ENCODE measurements at places on chromosomes 7 and 10. TPM values are rescaled to one million over a fixed set of nuclear protein-coding genes. Genes with fewer than 3 reads are reported as not detected.

MYH16 gene
- 0.53 TPM for total RNA-seq

- DNase-seq: no peak
Measured at GRCh38 chr10:132138596-132138995, 48.2 kb upstream of the DPYSL4 start.

- no peak for DNase-seq
Measured at GRCh38 chr7:68454931-68455330, 1143.3 kb upstream of the AUTS2 start.

DNA sequence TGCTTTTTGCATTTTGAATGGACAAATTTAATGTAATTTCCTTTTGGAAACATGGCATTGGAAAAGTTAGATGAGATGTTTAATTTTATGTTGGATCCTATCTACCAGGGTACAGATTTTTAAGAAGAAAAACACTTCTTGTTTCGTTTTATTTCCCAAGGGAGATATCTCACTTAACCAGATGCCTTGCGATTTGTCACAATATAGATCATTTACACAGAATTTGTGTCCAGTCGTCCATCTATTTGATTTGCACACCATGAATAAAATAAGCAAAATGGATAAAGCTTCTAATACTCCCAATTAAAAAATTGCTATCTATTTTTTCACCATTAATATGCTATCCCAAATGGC, 25.7 kb downstream of the HDAC9 start:
- no peak for DNase-seq

DNA sequence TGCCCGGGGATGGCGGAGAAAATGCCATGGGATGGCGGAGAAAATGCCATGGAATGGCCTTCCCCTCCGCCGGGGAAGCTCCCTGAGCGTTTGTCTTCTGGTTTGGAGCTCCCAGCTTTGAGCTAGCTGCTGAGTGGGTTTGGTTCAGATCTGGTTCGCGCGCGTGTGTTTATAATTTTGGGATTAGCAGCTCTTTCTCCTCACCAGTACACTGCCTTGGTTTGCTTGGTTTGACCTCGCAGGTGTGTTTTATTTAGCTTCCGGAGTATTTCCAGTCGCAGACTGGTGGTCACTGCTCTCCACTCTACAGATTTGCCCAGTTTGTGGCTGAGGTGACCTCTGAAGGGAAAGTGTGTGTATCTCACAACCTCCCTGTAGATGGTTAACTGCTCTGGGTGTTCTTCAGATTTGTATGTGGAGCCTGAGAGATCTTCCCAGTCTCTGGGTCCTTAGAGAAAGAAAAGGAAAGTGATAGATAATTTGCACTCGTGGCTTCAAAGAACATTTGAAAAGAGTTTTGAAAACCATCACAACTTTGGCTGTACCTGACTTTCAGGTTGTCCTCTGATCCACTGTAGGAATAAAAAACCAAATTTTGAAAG, 597 bp downstream of the ZNF277 start:
- DNase-seq: no peak

DNA sequence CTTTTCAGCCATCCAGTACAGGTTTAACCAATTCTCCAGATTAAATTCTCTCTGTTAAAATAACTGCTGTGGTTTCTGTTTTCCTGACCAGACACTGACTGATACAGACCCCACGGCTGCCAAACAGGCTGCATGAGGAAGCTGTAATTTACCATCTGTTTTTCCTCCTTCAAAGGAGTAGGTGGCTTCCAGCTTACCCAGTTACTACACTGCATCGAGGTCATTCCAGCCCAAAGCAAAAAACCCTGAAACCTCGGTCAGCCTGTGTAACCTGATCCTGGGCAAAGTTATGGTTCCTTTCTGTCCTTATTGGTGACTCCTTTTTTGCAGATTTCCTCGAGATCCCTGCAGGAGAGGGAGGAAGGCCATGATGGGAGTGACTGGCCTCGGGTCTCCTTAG, 27.9 kb upstream of the LOXL4 start:
- DNase-seq: no peak

GRCh38 chr10:124660404-124661125, 83.6 kb downstream of the FAM53B start:
- DNase-seq: no peak

FOXI2 gene
- total RNA-seq: not detected

DNA sequence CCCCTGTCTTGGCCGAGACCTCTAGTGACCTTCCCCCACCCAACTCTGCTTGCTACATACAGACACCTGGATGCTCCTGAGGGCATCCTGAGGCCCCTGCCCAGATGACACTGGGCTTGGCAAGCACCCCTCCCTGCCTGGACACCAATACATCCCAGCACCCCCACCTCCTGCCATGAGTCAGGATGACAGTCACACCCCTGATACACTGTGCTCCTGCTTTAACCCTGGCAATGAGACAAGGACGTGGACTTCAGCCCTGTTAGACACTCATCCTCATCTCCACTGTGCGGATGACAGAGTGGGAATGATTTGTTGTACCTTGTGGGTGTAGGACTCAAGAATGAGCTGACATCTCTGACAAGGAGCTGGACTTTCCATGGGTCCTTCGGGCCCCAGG, 186.3 kb upstream of the ADCY1 start:
- DNase-seq: no peak

GRCh38 chr7:108294595-108294994, 161.6 kb downstream of the NRCAM start:
- DNase-seq: no peak

DNA sequence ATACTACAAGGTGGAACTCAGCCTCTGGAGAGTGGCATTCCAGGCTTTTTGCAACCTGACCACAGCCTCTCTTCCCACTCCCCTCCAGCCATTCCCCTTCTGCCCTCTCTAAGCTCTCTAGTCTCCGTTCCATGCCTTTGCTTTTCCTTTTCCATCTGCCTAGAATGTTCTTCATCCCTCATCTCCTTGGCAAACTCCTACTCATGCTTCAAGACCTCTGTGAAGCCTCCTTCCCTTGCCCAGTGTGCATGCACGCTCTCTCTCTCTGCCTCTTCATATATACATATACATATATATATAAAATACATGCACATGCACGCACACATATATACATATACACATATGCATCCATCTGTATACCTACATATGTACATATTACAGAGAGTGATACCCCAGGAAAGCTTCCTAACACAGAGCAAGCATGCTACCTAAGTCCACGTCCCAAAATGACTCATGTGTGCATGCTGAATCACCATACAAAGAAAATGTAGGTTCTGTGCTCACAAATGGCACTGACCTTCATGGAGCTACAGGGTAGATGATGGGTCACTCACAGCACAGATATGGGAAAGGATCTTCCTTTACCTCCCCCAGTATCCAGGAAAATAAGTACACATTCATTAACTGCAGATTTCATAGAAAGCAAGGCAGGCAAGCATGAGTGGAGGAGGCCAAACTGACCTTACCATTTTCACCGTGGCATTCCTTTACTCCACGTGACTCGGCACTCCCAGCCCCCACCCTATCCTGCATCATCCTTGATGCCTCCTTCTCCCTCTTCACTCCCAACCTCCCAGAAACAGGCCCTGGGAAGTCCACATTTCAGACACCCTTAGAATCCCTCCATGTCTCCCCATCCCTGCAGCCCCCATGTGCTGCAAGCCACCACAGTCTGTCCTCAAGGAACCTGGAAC, 238.4 kb upstream of the ZMIZ1 start:
- DNase-seq: peak; percentile 64

GRCh38 chr10:33193701-33194521, 140.6 kb downstream of the NRP1 start:
- DNase-seq: peak; percentile 84

- no peak for DNase-seq
Measured at GRCh38 chr7:24549991-24550390, 23.3 kb upstream of the PALS2 start.

AGFG2 gene
- 2.3 TPM for total RNA-seq

DNA sequence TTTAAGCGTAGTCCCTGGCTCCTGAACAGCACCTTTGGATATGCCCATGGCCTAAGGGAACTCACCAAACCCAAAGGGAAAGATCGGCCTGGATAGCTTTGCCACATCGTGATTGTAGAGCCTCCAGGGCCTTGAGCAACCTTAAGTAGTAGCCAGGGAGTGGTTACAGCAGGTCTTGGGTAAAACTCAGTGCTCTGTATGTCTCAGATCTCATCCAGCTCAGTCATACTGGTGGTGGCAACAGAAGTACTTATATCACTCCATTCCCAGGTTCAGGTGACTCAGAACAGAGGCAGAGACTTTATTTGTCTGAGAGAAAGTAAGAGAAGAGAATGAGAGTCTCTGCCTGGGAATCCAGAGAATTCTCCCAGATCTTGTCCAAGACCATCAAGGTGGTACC, 39.1 kb upstream of the AASS start:
- peak; percentile 35 for DNase-seq

- DNase-seq: peak; percentile 100
Measured at GRCh38 chr7:20352573-20353306, 22.0 kb downstream of the ITGB8 start.

TYW1B gene
- total RNA-seq: 3.2 TPM

DNA sequence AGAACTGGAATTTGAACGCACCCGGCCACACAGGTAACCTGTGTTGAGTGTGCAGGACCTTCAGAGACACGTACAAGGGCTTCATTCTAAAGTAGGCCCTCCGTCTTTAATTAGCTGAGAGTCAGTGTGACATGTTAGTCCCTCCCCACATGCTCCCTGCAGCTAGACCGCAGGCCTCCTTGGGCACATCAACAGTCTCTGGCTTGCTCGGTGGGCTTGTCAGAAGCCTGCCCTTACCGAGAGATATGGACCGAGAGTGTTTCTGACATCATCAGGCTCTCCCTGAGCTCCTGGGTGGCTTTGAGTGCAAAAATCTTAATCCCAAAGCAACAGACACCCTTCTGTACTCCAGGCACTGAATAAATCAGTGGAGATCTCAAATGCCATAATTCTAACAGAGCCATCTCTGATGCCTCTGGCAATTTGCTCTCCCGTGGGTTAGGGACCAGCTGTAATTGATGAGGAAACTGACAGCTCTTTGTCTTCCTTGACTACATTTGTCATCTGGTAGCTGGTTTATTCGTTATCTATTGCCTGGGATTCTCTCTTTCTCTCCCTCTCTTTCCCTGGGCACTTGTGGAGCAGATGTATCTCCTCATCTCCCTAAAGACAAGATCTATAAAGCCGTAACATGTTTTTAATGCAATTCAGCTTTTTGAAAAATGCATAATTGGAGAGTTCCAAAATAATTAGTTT, 850.6 kb downstream of the TYW1 start:
- no peak for DNase-seq

DNA sequence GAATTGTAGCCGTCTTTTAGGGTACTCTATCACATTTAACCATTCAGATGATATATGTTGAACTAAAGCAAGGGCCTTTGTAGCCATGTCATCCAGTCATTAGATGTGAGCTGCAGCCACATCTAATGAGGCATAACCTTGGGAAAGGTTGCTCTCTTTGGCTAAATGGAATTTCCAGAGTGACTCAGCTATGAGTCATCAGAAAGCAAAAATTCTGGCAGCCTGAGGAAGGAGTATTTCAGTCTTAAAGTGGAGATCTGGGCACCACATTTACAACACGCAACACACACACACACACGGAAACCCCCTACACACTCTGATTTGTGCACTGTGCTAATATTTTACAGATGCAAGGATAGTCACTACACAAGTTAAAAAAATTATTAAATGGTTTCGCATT, 176.9 kb upstream of the ZWINT start:
- peak; percentile 84 for DNase-seq

ARMH3 gene
- total RNA-seq: 6.3 TPM

GRCh38 chr7:133186060-133186459, 66.8 kb upstream of the EXOC4 start:
- DNase-seq: no peak

DNA sequence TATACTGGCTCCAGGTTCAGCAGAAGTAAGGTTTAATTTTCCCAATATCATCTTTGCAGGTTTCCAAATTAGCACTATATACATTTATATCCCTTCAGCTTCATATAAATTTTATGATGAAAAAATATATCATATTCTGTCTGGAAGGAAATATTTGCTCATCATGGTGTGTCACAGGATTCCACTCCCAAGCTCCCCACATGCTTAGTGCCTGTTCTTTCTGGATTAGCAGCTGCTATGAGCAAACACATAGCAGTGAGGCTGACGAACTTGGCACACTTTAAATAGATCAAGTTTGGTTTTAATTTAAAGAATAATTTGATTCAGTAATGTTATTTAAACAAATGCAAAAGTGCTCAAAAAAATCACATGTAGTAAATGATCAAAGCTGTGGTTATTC, 251.9 kb downstream of the AGMO start:
- peak; percentile 49 for DNase-seq

SH2D4B gene
- total RNA-seq: under 0.01 TPM

CPED1 gene
- 0.26 TPM for total RNA-seq

SLC26A3 gene
- total RNA-seq: not detected

DNA sequence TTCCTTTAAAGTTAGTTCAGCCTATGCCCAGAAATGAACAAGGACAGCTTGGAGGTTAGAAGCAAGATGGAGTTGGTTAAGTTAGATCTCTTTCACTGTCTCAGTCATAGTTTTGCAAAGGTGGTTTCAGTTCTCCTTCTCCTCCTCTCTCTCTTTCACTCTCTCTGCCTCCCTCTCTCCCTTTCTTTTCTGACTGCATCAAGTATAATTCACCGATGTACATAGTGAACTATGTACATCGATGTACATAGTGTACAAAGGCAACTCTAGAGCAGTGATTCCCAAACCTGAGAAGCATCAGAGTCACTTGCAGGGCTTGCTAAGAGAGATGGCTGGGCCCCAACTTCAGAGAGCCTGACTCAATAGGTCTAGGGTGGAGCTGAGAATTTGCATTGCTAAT, 1259.7 kb downstream of the TYW1 start:
- no peak for DNase-seq

DNA sequence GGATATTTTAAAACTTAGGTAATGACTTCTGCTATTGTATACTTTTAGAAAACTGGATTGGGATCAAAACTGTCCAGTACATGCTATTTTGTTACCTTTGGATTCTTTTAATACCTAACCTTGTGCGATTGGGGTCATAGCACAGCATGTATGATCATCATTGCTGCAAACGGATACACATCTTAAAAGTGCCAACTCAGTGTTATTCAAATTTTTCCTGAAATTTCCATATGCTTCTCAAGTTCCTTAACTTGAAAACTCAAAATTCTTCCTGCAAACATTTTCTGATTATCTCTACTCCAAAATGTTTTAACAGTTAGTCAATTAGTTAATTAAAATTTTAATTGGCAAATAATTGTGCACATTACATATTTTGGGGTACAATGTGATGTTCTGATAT, 147.5 kb downstream of the PCDH15 start:
- DNase-seq: no peak

SEMA3D gene
- 0.79 TPM for total RNA-seq

NT5C3A gene
- 49.8 TPM for total RNA-seq

BLVRA gene
- total RNA-seq: 39.4 TPM

- no peak for DNase-seq
Measured at GRCh38 chr10:58842860-58843376, 330.2 kb downstream of the BICC1 start.

- no peak for DNase-seq
Measured at GRCh38 chr10:46555366-46555712, 1.1 kb downstream of the GPRIN2 start.

GRCh38 chr7:117098457-117098856, 145.2 kb downstream of the ST7 start:
- peak; percentile 85 for DNase-seq

MOGAT3 gene
- not detected for total RNA-seq

XRCC2 gene
- total RNA-seq: 0.26 TPM

STYXL1 gene
- total RNA-seq: 68.9 TPM
